Calu3 (cell line): ENCODE measurements at places on chromosomes 3 and 15. TPM values are rescaled to one million over a fixed set of nuclear protein-coding genes. Genes with fewer than 3 reads are reported as not detected.

The TERC gene
- 4.7 and 11.0 TPM in 2 replicates for total RNA-seq

GRCh38 chr15:78734451-78735064 lies 76.7 kb downstream of the ADAMTS7 start:
- DNase-seq: no peak
- H3K27me3 ChIP-seq: peaks cover 63% of the 10 kb centered on the region
- no peaks in the 10 kb centered on the region for H3K4me1 ChIP-seq
- H3K4me3 ChIP-seq: no peak overlapping the region
- H3K36me3 ChIP-seq: no peaks in the 10 kb centered on the region
- no peak overlapping the region for H3K27ac ChIP-seq

DNA sequence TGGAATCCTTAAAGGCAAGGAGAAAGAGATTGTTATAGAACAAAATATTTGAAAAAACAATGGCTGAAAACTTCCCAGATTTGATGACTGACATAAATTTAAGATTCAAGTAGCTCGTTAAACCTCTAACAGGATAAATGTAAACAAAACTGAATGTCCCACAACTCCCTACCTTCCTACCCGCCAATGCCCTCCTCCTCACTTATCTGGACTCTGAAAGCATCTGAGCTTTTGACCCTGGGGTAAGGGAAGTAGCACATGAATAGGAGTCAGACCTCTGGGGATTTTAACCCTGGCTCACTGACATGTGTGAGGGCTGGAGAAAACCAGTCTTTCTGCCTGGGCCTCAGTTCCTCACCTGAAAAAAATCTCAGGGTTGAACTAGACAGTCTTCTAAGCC lies 26.9 kb downstream of the CYP19A1 start:
- no peak overlapping the region for H3K27ac ChIP-seq
- H3K27me3 ChIP-seq: peaks cover 63% of the 10 kb centered on the region
- H3K36me3 ChIP-seq: no peaks in the 10 kb centered on the region
- no peak for DNase-seq
- no peak overlapping the region for H3K4me3 ChIP-seq

DNA sequence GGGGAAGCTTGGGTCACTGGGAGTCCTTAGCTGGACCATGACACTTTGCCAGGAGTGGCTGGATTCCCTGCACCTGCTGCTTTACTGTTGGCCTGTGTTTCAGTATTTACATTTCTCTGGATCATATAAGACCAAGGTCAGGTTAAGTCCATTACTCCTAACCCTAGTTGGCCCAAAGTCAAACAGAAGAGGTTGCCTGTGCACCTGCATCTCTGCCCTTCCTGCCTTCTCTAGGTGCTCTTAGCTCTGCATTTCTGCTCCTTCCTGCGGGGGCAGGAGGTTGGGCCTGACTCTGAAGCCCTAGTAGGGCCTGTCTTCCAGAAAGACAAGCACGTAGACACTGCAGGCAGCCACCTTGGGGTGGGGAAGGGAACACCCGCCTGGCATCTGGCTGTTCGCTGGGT lies 124.3 kb downstream of the RPLP1 start:
- H3K36me3 ChIP-seq: no peaks in the 10 kb centered on the region
- no peak for DNase-seq
- H3K27me3 ChIP-seq: peaks cover 71% of the 10 kb centered on the region

GRCh38 chr3:64739971-64740631 lies 52.3 kb upstream of the ADAMTS9 start:
- no peak overlapping the region for H3K4me3 ChIP-seq
- no peaks in the 10 kb centered on the region for H3K27me3 ChIP-seq
- H3K36me3 ChIP-seq: no peaks in the 10 kb centered on the region
- no peaks in the 10 kb centered on the region for H3K4me1 ChIP-seq
- no peak overlapping the region for H3K27ac ChIP-seq
- DNase-seq: no peak
